HTR-8/SVneo (cell line): ENCODE measurements at places on chromosomes 7 and 10.
A peak's percentile ranks its signal among the peaks of the same experiment; 100 is the strongest.

DNA sequence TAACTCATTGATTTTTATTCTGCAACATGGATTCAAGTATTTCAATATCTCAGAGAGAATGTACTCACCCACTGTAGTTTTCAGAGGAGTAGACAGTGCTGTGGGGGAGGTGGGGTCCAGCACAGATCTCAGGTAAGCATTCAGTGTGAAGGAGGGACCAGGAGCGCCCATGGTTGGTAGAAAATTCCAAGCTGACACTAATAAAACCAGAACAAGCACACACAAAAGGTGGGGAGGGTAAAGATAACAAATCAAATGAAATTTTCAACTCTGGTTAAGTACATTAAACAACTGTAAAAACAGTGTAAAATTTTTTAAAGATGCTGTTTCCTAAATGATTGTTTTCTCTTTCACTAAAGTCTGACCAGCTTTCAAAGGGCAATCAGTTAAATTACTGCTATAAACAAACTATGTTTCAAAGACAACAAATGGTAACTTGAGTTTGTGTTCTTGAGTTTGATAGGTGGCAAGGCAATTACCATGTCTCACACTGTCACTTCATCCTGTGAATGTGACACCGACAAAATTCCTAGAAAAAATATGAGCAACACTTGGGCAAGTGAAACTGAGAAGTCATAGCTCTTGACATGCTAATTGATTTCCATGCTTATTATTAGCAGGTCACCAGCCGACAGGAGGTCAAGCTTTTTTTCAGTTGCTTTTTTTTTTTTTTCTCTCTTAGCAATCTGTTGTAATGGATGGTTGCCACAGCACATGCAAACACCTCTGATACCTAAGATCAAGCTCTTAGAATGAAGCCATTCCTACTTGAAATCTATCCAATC lies 205.8 kb upstream of the SLC26A5 start:
- no peak for DNase-seq

DNA sequence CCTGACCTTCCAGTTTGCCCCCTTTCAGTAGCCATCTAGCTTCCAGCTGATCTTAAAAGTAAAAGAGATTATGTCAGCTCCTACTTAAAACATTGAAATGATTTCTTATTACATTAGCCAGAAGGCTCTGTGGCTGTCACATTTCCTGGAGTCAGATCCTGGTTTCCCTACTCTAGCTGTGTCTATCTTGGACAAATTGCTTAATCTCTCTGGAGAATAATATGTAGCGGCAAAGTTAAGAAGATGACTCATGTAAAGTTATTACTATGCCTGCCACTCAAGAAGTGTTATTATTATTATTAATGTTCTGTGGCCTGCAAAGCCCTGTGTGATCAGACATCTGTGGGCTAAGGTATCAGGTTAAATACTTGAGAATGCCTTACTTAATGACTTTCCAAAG lies 107.2 kb downstream of the RUNDC3B start:
- DNase-seq: no peak

DNA sequence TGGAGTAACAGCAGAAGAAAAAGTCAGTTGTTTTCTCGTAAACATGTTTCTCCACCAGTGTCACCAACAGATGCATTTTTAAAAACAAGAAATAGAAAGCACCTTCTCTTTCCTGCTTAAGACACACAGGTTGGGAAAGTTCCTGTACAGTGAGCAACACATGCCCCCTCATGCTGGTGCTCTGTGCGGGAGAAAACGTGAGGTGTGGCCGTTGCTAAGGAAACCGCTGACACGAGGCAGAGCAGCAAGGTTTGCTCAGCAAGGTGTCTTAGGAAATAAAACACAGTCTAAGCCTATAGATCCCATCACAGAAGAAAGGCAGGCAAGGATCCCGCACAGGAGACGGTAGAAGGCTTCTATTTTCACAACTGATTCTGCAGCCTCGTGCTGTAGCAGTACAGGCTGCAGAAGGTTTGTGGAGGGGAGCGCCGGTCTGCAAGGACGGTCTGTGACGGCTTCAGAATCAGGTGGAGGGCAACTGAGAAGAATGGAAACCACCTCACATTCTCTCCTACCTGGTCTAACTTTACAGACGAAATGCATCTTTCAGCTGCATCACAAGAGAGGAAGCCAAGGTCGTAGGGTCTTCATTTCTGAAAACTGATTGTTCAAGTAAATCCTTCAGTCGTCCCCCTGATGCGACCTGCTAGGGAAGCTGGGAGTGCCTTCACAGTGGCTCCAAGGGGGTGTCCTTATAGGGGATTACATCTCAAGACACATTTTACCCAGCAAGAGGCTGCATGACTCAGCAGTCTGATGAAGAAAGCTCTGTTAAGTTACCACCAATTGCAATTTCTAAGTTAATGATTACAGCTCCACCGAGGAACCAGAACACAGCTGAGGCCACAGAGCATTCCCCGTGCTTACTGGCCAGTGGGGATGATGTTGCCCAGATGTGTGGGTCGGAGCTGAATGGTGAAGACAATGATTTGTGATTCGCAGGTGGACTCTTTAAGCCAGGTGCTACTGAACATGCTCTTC lies 150.7 kb upstream of the KLF14 start:
- no peak for DNase-seq

DNA sequence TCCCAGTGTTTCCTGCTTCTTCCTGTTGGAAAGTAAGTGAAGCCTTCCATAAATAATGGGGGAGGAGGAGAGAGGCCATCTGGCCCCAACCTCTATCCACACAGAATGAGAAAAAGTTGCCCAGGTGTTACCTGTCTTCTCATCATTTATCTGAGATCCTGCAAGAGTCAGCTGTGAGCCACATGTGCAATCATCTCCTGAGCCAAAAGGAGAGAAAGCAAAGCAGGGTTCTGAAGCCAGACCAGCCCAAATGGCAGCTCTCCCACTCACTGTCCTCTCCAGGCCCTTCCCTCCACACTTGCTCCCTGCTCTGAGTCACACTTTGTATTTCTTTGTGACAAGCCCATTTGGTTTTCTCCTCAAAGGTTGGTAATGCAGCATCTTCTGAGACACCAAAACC lies 65.9 kb downstream of the FAM204A start:
- no peak for DNase-seq

GRCh38 chr7:124557587-124557986 lies 208.0 kb downstream of the GPR37 start:
- no peak for DNase-seq

DNA sequence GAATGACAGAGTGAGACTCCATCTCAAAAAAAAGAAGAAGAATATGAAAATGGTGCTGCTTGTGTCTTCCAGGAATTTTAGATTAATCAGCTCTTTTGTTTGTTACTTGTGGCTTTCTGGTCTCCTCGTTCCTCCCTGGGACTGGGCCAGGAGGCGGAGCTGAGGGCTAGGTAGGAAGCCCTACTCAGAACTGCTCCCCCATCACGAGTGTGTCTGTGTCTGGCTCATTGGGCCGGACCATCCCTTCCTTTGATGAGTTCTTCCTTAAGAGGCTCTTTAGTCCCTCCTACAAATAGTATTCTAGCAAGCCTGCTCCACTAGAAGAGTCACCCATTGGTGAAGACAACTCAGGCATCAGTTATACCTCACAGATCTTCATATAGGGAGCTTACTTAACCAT lies 56.8 kb upstream of the YAE1 start:
- DNase-seq: no peak

- no peak for DNase-seq
Measured at GRCh38 chr7:115306586-115306985, 384.7 kb downstream of the MDFIC start.

GRCh38 chr7:142689439-142690120 lies 59.7 kb upstream of the PRSS1 start:
- no peak for DNase-seq

- no peak for DNase-seq
Measured at GRCh38 chr7:140857048-140857447, 67.7 kb downstream of the BRAF start.

- no peak for DNase-seq
Measured at GRCh38 chr7:112994656-112995055, 92.0 kb downstream of the GPR85 start.

- no peak for DNase-seq
Measured at GRCh38 chr7:21334906-21335305, 93.0 kb upstream of the SP4 start.

GRCh38 chr10:131872011-131872826 lies 28.6 kb upstream of the PPP2R2D start:
- no peak for DNase-seq

- no peak for DNase-seq
Measured at GRCh38 chr10:123221418-123221817, 67.2 kb downstream of the BUB3 start.

DNA sequence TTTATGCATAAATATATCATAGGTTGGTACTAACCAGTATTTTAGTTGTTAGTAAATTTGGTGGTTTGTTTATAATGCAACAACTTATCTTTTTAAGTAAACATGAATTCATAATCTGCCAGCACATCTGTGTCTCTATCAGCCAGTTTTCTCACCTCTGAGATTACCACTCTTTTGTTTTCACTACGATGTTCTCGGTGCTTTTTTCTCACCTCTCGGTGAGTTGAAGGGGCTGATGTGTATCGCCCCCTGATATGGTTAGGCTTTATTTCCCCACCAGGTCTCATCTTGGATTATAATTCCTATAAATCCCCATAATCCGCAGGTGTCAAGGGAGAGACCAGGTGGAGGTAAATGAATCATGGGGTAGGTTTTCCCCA lies 114.1 kb downstream of the CAMK1D start:
- no peak for DNase-seq

DNA sequence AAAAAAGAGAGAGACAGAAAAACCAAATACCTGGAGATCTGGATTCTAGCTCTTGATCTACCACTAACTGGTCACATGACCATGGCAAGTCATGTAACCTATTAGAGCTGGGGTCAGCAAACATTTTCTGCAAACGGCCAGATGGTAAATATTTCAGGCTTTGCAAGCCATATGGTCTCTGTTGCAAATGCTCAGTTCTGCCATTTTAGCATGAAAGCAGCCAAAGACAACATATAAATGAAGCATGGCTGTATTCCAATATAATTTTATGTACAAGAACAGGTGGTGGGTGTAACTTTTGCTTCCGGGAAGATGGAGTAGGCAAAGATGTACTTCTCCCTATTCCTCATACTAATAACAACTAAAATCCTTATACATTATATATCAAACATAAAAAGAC lies 6.7 kb downstream of the FRA10AC1 start:
- DNase-seq: no peak

- no peak for DNase-seq
Measured at GRCh38 chr7:38934536-38934935, 25.5 kb upstream of the VPS41 start.

DNA sequence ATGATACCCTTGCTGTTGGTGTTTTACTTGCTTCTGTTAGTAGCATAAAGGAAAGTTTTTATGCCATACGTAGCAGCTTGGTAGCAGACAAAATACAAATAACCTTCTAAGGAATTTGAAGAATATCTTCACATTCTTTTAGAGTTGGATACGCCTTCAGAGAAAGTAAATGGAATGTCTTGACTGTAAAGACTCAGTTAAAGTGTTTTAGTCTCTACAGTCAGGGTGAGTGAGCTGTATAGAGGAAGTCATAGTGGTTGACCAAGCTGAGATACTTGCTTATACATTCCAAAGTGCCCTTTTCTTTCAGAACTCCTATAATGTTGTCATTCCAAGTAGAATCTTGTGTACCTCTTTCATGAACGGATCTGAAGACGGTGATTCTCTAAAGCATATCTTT lies 37.7 kb downstream of the RABGEF1 start:
- DNase-seq: no peak

- DNase-seq: no peak
Measured at GRCh38 chr10:100775386-100775785, 30.0 kb downstream of the PAX2 start.

GRCh38 chr7:29330136-29330535 lies 135.6 kb downstream of the CHN2 start:
- no peak for DNase-seq

- no peak for DNase-seq
Measured at GRCh38 chr10:15606377-15606776, 113.3 kb downstream of the ITGA8 start.

DNA sequence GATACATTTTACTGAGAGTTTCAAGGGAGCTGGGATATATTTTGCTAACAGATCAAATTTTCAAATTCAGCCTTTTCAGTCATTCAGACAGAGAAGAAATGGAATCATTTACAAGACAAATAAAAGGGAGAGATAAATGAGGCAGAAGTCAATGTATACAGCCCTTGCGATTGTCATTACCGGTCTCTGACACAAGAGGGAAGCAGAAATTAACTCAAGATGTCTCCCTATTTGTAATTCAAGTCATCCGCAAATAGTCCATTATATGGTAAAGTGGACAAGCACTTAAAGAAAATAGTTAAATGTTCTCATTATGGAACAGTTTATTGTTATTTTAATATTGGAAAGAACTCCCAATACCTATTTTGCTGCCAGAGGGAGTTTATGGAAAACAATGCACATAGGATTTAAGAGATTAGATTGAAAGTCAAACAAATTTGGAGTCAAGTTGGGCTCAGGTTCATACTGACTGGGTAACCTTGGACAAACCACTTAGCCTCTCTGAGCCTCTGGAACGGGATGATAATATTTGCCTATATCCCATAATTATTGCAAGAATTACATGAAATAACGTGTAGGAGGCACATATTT lies 89.3 kb upstream of the PRKCQ start:
- DNase-seq: peak; percentile 26

DNA sequence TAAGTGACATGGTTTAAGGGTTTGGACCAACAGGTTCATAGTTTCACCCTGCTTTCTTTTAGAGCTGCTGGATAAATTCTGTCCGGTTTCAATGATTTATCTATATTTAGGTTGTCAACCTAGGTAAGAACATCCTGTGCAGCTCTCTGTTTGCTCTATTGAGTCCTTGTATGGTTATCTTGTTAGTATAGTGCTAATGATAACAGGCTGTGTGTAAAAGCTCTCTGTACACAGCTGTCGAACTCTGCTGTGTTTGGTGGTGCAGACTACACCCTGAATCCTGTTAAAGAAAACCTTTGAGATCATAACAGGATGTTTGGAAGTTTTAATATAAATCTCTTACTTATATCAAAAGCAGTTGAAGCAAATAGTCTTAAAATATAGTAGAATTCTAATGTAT lies 219.2 kb downstream of the SDK1 start:
- DNase-seq: no peak

DNA sequence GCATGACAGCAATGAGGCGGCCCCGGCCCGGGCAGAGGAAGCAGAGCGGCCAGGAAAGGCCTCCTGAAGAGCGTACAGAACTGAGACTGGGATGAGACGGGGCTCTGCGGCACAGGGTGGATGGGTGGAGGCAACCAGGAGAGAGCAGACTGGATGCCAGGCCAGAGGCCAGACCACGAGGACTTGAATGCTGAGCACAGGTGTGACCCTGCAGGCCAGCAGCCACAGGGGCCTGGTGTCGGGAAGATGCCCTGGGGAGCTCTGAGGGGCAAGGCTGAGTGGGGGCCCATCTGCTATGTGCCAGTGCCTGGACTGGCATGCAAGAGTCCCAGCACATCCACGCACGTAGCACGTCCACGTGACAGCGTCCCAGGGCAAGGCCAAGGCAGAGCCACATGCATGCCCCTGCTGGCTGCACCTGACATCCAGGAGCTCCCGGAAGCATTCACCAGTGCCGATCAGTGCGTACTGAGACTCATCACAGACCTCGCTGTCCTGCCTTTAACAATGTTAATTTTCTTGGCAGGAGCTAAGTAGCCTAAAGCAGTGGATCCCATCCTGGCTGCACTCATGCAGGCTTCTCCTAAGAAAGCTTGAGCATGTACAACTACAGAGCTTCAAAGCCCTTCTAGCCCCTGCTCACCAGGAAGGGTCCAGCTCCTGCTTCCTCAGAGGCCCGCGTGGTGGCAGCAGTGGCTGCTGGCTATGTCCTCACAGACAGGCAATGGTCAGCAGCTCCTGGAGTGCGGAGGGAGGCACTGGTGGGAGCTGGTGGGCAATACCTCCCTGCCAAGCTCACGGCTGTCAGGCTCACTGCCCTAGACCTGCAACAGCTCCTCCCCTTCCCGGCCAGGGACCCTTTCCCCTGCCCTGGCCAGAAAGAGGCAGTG lies 18.0 kb downstream of the GRID1 start:
- DNase-seq: no peak
